ENCODE measurements at places on chromosomes 4 and X. TPM values are rescaled to one million over a fixed set of nuclear protein-coding genes. Genes with fewer than 3 reads are reported as not detected.

The DDX53 gene
- not detected for polyA plus RNA-seq

The RAB40A gene
- 1.2 TPM for polyA plus RNA-seq

The RS1 gene
- not detected for polyA plus RNA-seq

The CT83 gene
- not detected for polyA plus RNA-seq

The FMR1NB gene
- not detected for polyA plus RNA-seq

The RIBC1 gene
- polyA plus RNA-seq = 0.77 TPM

The SPANXN4 gene
- not detected for polyA plus RNA-seq

The SPANXD gene
- not detected for polyA plus RNA-seq

The FAM9B gene
- not detected for polyA plus RNA-seq

The QRFPR gene
- polyA plus RNA-seq = 0.25 TPM

The MTNR1A gene
- not detected for polyA plus RNA-seq

The ARMCX1 gene
- polyA plus RNA-seq = 5.5 TPM

The PASD1 gene
- not detected for polyA plus RNA-seq

The GPR143 gene
- polyA plus RNA-seq = 1.7 TPM

The UGT2B11 gene
- not detected for polyA plus RNA-seq

The MSX1 gene
- polyA plus RNA-seq = 0.36 TPM

The CLDN34 gene
- 0.15 TPM for polyA plus RNA-seq

The PNMA6E gene
- polyA plus RNA-seq = not detected

The PCDH7 gene
- polyA plus RNA-seq = 7.4 TPM

The TMEM255A gene
- 0.10 TPM for polyA plus RNA-seq

The UGT2A1 gene
- 0.01 TPM for polyA plus RNA-seq

The WAS gene
- 1.7 TPM for polyA plus RNA-seq

The MAGEA9B gene
- not detected for polyA plus RNA-seq

The DUSP21 gene
- polyA plus RNA-seq = not detected

The ASMT gene
- 0.26 TPM for polyA plus RNA-seq

The ATP8A1 gene
- 1.2 TPM for polyA plus RNA-seq

The CSAG3 gene
- not detected for polyA plus RNA-seq

The RADX gene
- polyA plus RNA-seq = 2.0 TPM

The SOWAHB gene
- 6.2 TPM for polyA plus RNA-seq

The PABPC1L2A gene
- not detected for polyA plus RNA-seq

The TMEM47 gene
- 5.1 TPM for polyA plus RNA-seq

The ASB9 gene
- polyA plus RNA-seq = 0.88 TPM

Data from esophagus (tissue), 2 donors.